ENCODE measurements at places on chromosomes 11 and 22. TPM values are rescaled to one million over a fixed set of nuclear protein-coding genes. Genes with fewer than 3 reads are reported as not detected.

DNA sequence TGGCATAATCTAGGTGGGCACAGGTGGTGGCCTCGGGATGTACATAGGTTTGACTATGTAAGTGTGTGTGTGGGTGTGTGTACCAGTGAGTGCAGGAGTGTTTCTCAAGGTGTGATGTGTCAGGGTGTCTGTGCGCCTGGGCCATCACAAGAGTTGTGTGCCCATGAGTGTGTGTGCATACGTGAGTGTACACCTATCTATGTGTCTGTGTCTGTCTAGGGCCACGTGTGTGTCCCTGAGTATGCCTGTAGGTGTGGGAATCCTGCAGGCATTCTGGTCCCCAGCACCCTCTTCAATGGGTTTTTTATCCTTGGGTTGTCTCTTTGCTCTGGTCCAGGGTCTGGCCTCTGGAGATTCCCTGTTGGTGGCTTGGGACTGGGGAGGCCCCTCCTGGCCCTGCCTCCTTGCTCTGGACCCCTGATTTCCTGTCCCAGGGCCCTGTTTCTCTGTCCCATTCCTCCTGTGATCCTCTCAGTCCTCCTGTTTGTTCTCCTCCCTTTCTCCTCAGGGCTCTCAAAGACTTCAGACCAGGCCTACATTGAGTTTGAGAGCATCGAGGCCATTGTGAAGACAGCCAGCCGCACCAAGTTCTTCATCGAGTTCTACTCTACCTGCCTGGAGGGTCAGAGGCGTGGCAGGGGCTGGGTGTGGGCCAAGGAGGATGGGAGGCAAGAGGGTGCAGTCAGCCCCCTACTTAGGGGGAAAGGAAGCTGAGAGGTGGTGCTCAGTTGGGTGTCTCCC, 9.4 kb downstream of the INPPL1 start:
- no peak for DNase-seq

GRCh38 chr11:69863544-69864200, 44.5 kb upstream of the FGF3 start:
- no peak for DNase-seq

- no peak for DNase-seq
Measured at GRCh38 chr11:316891-317301, 3.1 kb downstream of the IFITM1 start.

- DNase-seq = no peak
Measured at GRCh38 chr11:13550761-13551160, 55.0 kb upstream of the PTH start.

Gene MS4A3
- not detected for total RNA-seq

Gene NCAM1
- 2.9 TPM for total RNA-seq
